ENCODE measurements at places on chromosomes 3 and 15.

GRCh38 chr3:52039846-52040245 is 16.5 kb downstream of the DUSP7 start:
- peak; percentile 93 for DNase-seq

DNA sequence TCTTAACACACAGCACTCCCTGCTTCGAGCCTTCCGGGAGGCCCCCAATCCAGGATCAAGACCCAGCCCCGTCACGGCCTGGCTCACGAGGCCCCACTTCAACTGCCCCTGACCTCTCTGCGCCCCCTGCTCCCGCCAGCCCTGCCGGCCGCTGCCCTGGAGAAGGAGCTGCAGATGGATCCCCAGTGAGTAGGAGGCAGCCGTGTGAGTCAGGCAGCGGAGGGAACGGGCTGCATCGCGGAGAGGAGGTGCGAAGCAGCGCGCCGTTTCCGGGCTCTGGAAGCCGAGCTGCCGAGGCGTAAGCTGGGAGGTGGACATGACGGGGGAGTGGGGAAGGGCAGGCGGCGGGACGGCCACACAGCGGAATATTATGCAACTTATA is 133.4 kb downstream of the TPRA1 start:
- DNase-seq: peak; percentile 67

DNA sequence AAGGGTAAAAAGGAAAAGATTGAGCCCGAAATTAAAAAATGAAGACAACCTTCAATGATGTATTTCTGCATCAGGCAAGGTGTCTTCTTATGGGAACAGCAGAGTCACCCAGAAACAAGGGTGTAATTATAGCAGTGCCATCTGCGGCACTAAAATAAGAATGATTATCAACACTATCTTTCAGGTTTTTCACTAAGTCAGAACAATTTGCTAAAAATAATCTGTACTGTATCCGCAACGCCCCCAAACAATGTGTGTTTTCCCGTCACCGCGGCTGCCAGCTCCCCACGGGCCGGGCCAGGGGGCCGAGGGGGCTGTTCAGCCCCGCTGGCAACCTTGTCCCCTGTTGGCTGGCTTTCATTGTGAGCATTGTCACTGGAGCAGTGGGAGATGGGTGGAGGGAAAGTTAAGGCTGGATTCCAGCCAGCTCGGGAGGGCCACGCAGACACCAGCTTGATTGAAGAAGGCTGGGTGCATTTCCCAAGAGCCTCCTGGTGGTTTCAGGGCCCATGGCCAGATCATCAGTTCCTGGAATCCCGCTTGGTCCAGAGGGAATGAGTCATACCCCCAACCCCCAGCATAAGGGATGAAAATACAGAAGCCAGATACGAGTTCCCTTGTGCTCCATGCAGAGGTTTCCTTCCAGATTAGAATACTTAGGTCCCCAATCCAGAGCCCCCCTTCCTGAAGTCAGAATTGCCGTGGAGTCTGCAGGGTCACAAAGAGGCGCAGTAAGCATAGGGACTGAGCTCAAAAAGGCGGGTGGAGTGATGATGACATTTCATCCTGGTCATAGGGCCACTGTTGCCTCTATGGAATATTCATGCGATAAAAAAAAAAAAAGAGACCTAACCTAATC is 90.2 kb upstream of the KLF13 start:
- DNase-seq: peak; percentile 46

GRCh38 chr3:84299329-84299728 is 659.5 kb upstream of the CADM2 start:
- DNase-seq: no peak

GRCh38 chr3:149828390-149828789 is 15.4 kb downstream of the RNF13 start:
- DNase-seq: no peak

- DNase-seq: no peak
Observed at GRCh38 chr3:55731741-55732140, 244.6 kb upstream of the WNT5A start.
